ENCODE measurements at places on chromosomes 7 and 10. TPM values are rescaled to one million over a fixed set of nuclear protein-coding genes. Genes with fewer than 3 reads are reported as not detected.
A peak's percentile ranks its signal among the peaks of the same experiment; 100 is the strongest.

Gene FGL2
- 0.13 TPM for total RNA-seq

Gene TRPV5
- total RNA-seq: not detected

Gene PROSER2
- total RNA-seq: 58.8 TPM

Gene CAMK2B
- total RNA-seq: 0.68 TPM

Gene SCIN
- total RNA-seq: 14.7 TPM

Gene NRG3
- 10.2 TPM for total RNA-seq

Gene NACAD
- total RNA-seq: 4.9 TPM

Gene SLC29A3
- total RNA-seq: 3.6 TPM

Gene FAM237B
- total RNA-seq: not detected

Gene CLRN3
- total RNA-seq: not detected

Gene ACTL6B
- not detected for total RNA-seq

Gene SPDYE2
- total RNA-seq: not detected

Gene LRIT1
- total RNA-seq: not detected

- no peak for DNase-seq
Measured at GRCh38 chr7:52670608-52671225, 364.7 kb upstream of the POM121L12 start.

GRCh38 chr10:4120096-4120853 lies 335.3 kb upstream of the KLF6 start:
- DNase-seq: no peak

DNA sequence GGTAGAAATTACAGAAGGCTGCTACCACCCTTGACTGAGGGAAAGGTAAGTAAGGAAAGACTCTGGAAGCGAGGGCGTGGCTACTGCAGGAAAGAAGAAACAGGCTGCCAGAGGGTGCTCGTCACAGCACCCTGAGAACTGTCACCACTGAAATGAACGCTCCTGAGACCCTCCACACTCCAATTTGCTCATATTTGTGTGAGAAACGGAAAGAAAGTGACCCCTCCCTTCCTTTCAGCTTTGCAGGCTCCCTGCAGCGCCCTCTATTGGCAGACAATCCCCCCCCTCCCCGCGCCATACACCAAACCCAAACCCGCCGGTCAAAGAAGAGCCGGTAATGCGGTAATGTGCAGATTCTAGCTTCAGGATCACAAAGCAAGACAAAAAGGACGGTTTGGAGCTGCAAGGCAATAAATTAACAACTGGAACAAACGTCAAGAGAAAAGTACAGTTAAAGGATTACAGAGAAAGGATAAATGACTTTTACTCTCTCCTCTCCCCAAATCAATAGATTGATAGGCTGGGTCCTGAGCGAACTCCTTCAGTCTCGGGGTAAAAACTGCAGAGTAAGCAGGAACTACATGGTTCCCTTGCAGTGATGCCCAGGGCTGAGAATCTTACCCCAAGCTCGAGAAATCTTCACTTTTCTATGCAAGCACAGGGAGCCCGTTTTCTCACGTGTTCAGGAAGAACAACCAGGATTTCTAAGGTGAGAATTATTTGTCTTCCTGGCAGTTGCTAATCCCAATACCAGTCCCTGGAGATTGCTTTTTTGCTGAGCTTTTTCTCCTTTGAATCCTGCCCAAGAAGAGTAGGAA lies 47.6 kb downstream of the STEAP1B start:
- no peak for DNase-seq

DNA sequence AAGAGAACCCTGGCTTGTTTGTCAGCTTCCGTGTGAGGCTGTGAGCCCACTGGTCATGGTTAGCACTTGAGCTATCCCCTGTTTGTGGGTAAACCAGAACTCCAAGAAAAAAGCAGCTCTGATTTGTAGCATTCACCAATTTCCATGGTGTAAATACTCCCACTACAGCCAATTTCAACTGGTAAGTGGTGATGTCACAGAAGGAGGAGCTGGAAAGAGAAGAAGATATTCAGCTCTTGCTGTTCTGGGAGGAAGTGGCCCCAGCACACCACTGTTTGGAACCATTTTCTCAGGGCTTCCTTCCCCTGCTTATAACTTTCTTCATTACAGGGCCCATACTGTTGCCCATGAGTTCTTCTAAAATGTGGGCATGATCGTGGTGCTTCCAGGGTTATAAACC lies 500.1 kb upstream of the ZMIZ1 start:
- DNase-seq: no peak

DNA sequence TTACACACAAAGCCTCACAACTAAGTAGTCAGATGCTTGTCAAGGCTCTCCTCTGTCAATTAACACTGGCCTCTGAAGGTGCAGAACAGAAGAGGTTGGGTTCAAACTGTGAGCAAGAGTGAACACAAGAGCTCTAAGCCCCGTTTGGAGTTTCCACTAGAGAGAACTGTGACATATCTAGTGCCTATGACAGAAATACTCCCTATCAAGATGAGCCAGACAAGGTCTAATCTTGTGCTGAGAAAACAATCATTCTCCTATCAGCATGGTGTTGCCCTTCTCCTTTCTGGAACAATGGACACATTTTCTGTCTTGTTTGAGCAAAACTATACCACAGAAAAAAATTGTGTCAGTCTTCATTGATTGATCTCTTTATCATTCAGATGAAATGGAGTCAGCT lies 62.4 kb upstream of the CCDC71L start:
- no peak for DNase-seq

- no peak for DNase-seq
Measured at GRCh38 chr10:31064348-31064747, 32.7 kb upstream of the ZNF438 start.

- no peak for DNase-seq
Measured at GRCh38 chr10:95785942-95786669, 30.1 kb downstream of the ENTPD1 start.

DNA sequence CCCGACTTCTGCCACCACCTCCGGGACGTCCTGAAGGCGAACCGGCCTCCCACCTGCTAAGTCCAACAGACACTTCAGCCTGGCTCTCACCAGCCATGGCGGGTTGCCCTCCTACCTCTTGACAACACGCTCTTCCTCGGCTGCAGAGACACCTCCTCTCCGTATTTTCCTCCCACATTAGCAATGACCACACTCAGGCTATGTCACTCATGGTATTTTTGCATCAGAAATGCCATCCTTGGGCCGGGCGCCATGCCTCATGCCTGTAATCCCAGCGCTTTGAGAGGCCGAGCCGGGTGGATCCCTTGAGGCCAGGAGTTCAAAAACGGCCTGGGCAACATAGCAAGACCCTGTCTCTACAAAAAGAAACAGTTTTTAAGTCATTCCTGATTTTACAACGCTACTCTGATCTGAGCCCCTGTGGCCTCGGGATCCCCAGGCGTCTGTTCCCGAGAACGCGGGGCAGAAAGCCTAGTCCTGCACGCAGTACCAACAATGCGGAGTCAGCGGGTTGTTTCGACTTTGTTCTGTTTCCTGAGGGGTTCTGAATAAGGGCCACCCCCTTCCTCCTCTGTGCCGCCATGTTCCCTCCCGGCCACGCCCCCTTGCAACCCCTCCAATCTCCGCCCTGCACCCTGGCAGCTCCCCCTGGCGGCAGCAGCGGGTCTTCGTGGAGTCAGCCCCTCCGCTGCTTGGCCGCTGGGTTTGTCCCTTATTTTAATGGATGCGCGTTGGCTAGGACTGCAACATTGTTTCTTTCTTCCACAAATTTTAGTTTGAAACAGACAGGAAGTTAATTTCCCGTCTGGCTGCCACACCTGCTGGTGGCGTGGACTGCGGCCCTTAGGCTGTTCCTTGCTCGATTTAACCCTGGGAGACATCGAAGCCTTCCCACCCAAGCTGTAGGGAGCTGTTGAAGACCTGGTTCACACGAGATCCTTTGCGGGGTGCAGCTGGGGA lies 9.7 kb upstream of the ZFAND2A start:
- DNase-seq: no peak

- peak; percentile 81 for DNase-seq
Measured at GRCh38 chr10:13526948-13527863, 1.6 kb downstream of the BEND7 start.

DNA sequence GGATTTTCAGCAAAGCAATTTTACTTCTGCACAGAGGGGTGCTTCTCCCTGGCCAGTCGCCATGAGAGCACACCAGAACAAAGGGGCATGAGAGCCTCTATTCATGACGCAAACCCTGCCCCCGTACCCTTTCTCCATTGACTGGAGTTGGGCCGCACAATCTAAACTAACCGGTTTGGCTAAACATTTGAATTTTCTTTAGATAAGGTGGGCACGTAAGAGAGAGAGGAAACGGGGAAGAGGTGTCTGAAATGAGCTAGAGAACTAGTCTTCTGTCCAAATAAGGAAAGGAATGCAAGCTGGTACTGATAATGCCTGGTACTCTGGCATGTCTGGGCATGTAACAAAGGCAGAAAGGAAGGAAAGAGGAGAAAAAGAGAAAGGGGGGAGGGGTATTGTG lies 13.2 kb upstream of the SCIN start:
- DNase-seq: no peak

GRCh38 chr10:3139216-3139910 lies 33.2 kb downstream of the PITRM1 start:
- no peak for DNase-seq

- DNase-seq: no peak
Measured at GRCh38 chr7:38052786-38053185, 125.3 kb upstream of the STARD3NL start.

DNA sequence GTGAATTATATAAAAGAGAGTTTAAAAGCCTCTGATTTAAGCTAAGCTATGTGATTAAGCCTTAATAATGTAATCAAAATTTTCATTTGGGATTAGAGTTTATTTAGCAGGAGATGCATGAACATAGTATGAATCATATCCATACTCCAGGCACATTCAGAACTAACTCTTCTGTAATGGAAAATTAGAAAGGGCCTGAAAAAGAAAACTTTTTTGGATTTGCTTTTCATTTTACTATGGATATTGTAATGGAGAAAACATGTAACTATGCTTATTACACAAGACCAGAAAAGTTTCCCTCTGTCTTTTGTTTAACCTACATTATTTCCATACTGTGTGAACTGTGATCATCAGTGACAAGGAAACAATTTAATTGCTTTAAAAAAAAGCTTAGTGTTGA lies 22.0 kb downstream of the TES start:
- DNase-seq: no peak

DNA sequence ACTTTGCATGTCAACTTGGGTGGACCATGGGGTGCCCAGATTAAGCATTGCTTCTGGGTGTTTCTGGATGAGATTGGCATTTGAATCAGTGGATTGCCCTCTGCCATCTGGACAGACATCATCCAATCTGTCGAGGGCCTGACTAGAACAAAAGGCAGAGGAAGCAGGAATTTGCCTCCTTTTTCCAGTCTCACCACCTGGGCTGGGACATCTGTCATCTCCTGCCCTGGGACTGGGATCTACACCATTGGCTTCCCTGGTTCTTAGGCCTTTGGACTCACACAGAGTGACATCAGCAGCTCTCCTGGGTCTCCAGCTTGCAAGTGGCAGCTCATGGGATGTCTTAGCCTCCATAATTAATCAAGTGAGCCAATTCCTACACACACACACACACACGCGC lies 10.3 kb downstream of the SLC13A4 start:
- no peak for DNase-seq

DNA sequence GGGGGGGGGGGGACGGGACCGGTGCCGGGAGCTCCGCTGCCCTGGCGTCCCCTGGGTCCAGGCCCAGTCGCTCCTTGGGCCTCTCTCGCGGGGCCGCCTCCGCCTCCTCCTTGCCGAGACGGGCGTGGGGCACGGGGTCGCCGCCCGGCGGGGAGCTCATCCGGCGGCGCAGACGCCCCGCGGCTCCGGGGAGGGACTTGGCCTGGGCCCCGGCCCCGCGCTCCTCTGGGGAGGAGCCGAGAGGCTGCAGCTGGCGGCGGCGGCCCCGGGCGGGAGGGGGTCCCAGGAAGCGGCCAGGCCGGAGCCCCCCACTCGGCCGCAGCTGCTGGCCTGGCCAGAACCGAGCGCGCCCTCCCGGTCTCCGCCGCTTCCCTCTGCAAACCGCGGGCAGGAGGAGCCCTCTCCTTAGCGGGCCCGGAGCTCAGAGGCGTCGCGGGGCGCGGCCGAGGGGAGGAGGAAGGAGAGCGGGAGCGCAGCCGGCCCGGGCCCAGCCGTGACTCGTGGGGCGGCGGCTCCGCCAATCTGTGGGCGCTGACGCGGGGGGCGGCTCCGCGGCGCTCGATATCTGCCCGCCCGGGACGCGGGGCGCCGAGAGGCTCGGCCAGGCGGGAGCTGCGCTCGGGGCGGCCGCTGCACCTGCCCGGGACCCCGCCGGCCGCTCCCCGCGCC lies at the start of gene FAM20C:
Gene FAM20C, plus strand, starts transcription at position 591 of the 669 bp plus-strand sequence. CDS start 629 bp downstream, outside the sequence.
- DNase-seq: peak; percentile 42

GRCh38 chr10:99937630-99938029 lies 72.1 kb downstream of the DNMBP start:
- DNase-seq: no peak

GRCh38 chr7:22576612-22577469 lies 76.9 kb upstream of the STEAP1B start:
- DNase-seq: no peak

DNA sequence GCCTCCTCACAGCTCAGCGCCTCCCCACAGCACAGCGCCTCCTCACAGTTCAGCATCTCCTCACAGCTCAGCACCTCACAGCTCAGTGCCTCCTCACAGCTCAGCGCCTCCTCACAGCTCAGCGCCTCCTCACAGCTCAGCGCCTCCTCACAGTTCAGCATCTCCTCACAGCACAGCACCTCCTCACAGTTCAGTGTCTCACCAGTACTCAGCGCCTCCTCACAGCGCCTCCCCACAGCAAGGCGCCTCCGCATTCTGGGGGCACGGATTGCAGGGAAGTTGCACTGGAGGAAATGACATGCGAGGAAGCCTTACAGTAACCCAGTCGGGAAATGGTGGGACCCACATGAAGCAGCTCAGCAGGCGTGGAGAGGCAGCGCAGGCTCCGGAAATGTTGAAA lies 271.6 kb downstream of the WDR37 start:
- no peak for DNase-seq

- peak; percentile 23 for DNase-seq
Measured at GRCh38 chr7:55140221-55140940, 121.6 kb downstream of the EGFR start.

GRCh38 chr10:30647089-30647488 lies 17.5 kb upstream of the LYZL2 start:
- no peak for DNase-seq

GRCh38 chr10:110399106-110399964 lies 94.6 kb upstream of the SMNDC1 start:
- peak; percentile 91 for DNase-seq

GRCh38 chr10:246431-246830 lies 111.2 kb downstream of the ZMYND11 start:
- no peak for DNase-seq

GRCh38 chr7:152851326-152851725 lies 91.8 kb downstream of the ACTR3B start:
- no peak for DNase-seq

- no peak for DNase-seq
Measured at GRCh38 chr10:114258274-114258840, 19.3 kb downstream of the VWA2 start.

GRCh38 chr7:104958371-104958865 lies 55.6 kb upstream of the KMT2E start:
- DNase-seq: no peak

- DNase-seq: no peak
Measured at GRCh38 chr10:63200431-63200830, 67.3 kb downstream of the NRBF2 start.

GRCh38 chr10:11330383-11331045 lies 280.9 kb downstream of the USP6NL start:
- DNase-seq: no peak

GRCh38 chr7:143285470-143285778 lies 666 bp downstream of the TMEM139 start:
- DNase-seq: peak; percentile 61
